Upper lobe of right lung (tissue), 1 donor: ENCODE measurements at places on chromosomes 11 and 22. TPM values are rescaled to one million over a fixed set of nuclear protein-coding genes. Genes with fewer than 3 reads are reported as not detected.

Gene TSSK2
- not detected for total RNA-seq

Gene HBG1
- total RNA-seq: not detected

DNA sequence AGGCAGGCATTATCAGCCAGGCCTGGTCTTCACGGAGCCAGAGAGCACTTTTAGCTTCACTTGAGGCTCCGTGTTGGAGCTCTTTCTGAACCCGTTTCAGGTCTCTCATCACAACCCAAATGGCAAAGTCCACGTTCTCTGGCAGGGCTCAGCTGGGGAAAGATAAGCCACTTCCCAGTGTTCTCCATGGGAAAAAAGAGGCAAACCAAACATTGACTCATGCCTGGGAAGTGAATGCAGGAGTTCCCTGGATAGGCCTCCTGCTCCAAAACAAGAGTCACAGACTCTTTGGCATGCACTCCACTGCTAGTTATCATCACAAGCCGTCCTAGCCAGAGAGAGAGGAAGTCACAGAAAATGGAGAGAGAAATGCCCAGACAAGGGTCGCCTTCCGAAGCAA is 11.6 kb downstream of the OPCML start:
- no peaks in the 10 kb centered on the region for H3K4me1 ChIP-seq
- H3K36me3 ChIP-seq: no peaks in the 10 kb centered on the region
- no peaks in the 10 kb centered on the region for H3K27me3 ChIP-seq
- DNase-seq: no peak

DNA sequence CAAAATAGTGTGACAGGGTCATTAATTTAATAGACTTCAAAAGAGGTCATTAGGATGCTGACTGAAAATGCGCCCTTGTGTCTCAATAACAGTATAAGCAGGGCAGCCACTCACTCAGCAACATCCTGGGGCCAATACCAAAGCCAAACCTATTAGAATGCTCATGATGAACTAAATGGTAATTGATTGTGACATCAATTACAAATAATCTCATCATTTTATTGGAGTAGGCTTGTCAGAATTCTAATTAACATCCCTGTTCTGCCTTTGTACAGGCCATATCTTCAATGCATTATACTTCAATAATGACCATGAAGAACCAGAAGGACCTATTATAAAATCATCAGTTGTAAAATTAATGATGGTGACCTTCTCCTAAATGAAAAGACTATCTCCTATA is 64.2 kb downstream of the DNAJC24 start:
- no peaks in the 10 kb centered on the region for H3K4me1 ChIP-seq
- no peak overlapping the region for H3K27ac ChIP-seq
- H3K4me3 ChIP-seq: no peak overlapping the region
- H3K36me3 ChIP-seq: peaks cover 16% of the 10 kb centered on the region
- DNase-seq: no peak
- no peaks in the 10 kb centered on the region for H3K27me3 ChIP-seq

GRCh38 chr22:44870021-44870420 is 117.6 kb downstream of the ARHGAP8 start:
- H3K36me3 ChIP-seq: no peaks in the 10 kb centered on the region
- no peak overlapping the region for H3K4me3 ChIP-seq
- no peak for DNase-seq
- H3K27me3 ChIP-seq: no peaks in the 10 kb centered on the region
- H3K27ac ChIP-seq: no peak overlapping the region
- H3K4me1 ChIP-seq: no peaks in the 10 kb centered on the region

Gene SHISA8
- not detected for total RNA-seq

DNA sequence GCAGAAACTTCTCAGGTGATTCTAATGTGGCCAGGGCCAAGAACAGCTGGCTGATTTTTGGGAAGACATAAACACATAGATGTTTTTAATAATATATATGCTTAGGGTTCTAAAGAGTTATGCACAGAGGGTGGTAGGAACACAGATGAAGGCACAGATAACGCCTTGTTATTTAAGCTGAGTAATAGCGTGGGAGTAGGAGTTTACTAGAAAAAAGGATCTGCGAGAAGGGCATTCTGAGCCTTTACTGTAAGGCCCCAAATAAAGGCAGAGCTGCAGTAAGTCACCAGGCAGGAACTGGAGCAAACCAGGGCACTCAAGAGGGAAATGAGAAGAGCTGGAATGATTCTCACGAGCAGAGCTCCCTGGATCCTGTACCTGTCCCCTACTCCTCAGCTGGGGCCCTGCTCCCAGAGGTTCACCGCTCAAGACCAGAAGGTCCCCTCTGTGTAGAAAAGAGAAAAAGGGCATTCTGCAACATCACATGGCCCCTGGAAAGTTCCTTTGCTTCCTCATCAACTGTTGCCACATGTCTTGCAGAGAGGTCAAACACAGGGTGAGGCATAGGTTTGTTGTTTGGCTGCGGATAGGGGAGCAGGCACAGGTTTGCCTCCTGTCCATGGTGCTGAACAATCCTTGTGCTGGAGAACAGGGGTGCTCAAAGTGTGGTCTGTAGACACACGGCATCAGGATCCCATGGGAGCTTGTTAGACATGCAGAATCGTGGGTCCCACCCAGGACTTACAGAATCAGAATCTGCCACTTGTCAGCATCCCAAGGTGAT is 125.7 kb downstream of the TENM4 start:
- no peak for DNase-seq
- H3K36me3 ChIP-seq: no peaks in the 10 kb centered on the region
- H3K4me3 ChIP-seq: no peak overlapping the region

DNA sequence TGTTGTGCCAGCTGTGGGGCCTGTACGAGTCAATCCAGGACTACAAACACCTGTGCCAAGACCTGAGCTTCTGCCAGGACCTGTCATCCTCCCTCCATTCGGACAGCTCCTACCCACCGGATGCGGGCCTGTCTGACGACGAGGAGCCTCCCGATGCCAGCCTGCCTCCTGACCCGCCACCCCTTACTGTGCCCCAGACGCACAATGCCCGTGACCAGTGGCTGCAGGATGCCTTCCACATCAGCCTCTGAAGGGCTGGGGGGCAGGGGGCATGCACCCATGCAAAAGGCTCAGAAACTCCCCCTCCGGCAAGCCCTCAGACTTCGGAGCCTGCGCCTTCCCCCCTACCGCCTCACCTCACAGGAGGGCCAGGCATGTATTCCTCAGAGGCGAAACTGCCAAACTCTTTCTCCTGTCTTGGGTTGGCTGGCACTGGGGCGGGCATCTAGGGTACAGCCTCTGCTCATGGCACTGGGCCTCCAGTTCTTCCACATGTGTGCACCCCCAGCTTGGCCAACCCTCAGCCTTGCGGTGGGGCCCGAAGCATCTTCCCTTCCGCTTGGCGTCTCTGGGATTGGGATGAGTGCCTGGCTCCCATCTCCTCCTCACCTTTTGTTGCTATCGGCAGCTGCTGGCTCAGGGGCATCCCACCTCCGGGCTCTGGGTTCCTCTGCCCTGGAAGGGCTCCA is 1.2 kb downstream of the FAM89B start:
- no peak for DNase-seq
- H3K4me3 ChIP-seq: peak overlapping the region; percentile 66
- H3K36me3 ChIP-seq: no peaks in the 10 kb centered on the region
- peak overlapping the region; percentile 86 for H3K27ac ChIP-seq

Gene TRIM66
- 15.0 TPM for total RNA-seq

- no peak overlapping the region for H3K4me3 ChIP-seq
- H3K27me3 ChIP-seq: no peaks in the 10 kb centered on the region
- no peak for DNase-seq
- H3K4me1 ChIP-seq: peaks cover 7% of the 10 kb centered on the region
- no peak overlapping the region for H3K27ac ChIP-seq
These were observed 10.0 kb downstream of the TMEM132A start for GRCh38 chr11:60934124-60934789.

Gene IL17REL
- total RNA-seq: not detected

GRCh38 chr11:2783536-2784082 is 83.8 kb upstream of the KCNQ1OT1 start:
- DNase-seq: no peak
- no peak overlapping the region for H3K4me3 ChIP-seq
- H3K27me3 ChIP-seq: no peaks in the 10 kb centered on the region

GRCh38 chr11:70302419-70302752 is 31.9 kb downstream of the PPFIA1 start:
- peaks cover 42% of the 10 kb centered on the region for H3K36me3 ChIP-seq
- H3K27ac ChIP-seq: no peak overlapping the region
- peaks cover 10% of the 10 kb centered on the region for H3K4me1 ChIP-seq
- DNase-seq: no peak
- H3K27me3 ChIP-seq: no peaks in the 10 kb centered on the region

DNA sequence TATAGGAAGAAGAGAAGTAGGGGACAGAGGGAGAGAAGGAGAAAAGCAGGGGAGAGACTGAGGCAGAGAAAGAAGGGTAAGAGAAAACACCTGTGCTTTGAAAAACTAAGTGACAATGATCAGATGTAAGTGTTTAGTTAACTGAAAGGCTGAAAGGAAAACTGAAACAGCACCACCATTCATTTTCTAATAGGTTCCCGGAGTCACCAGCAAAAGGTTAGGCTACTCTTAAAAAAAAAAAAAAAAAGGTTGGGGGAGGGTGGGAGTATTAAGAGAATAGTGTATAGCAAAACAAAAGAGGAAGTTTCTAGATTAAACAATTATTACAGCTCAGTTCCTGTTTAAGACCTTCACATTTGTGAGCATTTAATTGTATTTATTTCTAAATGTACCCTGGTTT is 113.8 kb downstream of the CADM1 start:
- no peak overlapping the region for H3K4me3 ChIP-seq
- peaks cover 7% of the 10 kb centered on the region for H3K4me1 ChIP-seq
- H3K27me3 ChIP-seq: no peaks in the 10 kb centered on the region
- no peaks in the 10 kb centered on the region for H3K36me3 ChIP-seq

GRCh38 chr11:110857892-110858546 is 145.8 kb upstream of the ARHGAP20 start:
- H3K4me3 ChIP-seq: no peak overlapping the region
- H3K4me1 ChIP-seq: no peaks in the 10 kb centered on the region
- H3K27me3 ChIP-seq: no peaks in the 10 kb centered on the region
- no peak for DNase-seq
- no peak overlapping the region for H3K27ac ChIP-seq

- no peaks in the 10 kb centered on the region for H3K27me3 ChIP-seq
- no peak overlapping the region for H3K27ac ChIP-seq
- H3K4me3 ChIP-seq: no peak overlapping the region
- no peak for DNase-seq
These were observed 15.8 kb upstream of the OR51T1 start for GRCh38 chr11:4865855-4866254.

Gene ARHGAP1
- total RNA-seq: 62.8 TPM

DNA sequence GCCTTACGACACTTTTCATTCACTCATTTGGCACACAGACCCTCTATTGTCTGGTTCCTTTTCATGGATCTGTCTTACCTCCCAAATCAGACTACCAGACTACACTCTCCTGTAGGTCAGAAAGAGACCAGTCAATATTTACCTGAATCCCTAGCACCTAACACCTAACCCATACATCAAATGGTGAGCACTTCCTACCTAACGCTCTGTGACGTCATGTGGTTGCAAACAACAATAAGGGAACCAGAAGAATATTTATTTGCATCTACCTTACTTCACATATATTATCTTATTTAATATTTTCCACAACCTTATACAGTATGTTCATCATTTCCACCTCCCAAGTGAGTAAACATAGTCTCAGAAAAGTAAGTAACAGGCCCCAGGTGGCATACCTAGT is 323.4 kb downstream of the SOX6 start:
- H3K36me3 ChIP-seq: no peaks in the 10 kb centered on the region
- no peaks in the 10 kb centered on the region for H3K4me1 ChIP-seq
- H3K4me3 ChIP-seq: no peak overlapping the region
- H3K27me3 ChIP-seq: no peaks in the 10 kb centered on the region

GRCh38 chr11:69962152-69962551 is 116.0 kb upstream of the ANO1 start:
- no peaks in the 10 kb centered on the region for H3K36me3 ChIP-seq
- H3K4me3 ChIP-seq: no peak overlapping the region
- H3K27ac ChIP-seq: no peak overlapping the region
- no peaks in the 10 kb centered on the region for H3K4me1 ChIP-seq

- H3K4me3 ChIP-seq: no peak overlapping the region
- no peaks in the 10 kb centered on the region for H3K36me3 ChIP-seq
- no peaks in the 10 kb centered on the region for H3K27me3 ChIP-seq
- H3K27ac ChIP-seq: no peak overlapping the region
- DNase-seq: no peak
These were observed 40.7 kb downstream of the ZNF202 start for GRCh38 chr11:123700772-123701171.

Gene SLC22A8
- not detected for total RNA-seq

Gene CCS
- total RNA-seq: 31.9 TPM

GRCh38 chr11:66414120-66414934 is 6.5 kb upstream of the NPAS4 start:
- no peaks in the 10 kb centered on the region for H3K4me1 ChIP-seq
- no peak for DNase-seq
- H3K27me3 ChIP-seq: peaks cover 49% of the 10 kb centered on the region
- H3K4me3 ChIP-seq: no peak overlapping the region
- no peaks in the 10 kb centered on the region for H3K36me3 ChIP-seq
- H3K27ac ChIP-seq: no peak overlapping the region

GRCh38 chr11:96155627-96156378 is 187.2 kb downstream of the MAML2 start:
- H3K27ac ChIP-seq: peak overlapping the region; percentile 72
- H3K4me1 ChIP-seq: peaks cover 41% of the 10 kb centered on the region
- peak; percentile 72 for DNase-seq
- no peaks in the 10 kb centered on the region for H3K27me3 ChIP-seq

DNA sequence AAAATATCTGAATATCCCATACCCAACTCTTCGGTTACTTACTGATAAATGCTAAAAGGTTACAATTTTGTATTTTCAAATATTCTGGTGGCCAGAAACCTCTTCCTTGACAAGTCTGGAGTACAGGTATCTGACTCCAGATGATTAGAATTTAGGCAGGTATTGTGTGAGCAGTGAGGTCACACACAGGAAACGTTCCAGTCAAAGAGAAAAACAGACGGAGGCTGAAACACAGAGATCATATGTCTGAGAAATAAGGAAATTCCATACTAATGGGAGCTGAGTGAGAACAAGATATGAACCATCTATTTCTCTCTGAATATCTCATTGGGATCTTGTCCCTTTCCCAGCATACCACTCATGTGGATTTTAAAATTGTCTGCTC is 89.4 kb upstream of the IGLL5 start:
- no peak overlapping the region for H3K4me3 ChIP-seq
- no peaks in the 10 kb centered on the region for H3K36me3 ChIP-seq
- H3K27me3 ChIP-seq: no peaks in the 10 kb centered on the region
- DNase-seq: no peak
- no peak overlapping the region for H3K27ac ChIP-seq

DNA sequence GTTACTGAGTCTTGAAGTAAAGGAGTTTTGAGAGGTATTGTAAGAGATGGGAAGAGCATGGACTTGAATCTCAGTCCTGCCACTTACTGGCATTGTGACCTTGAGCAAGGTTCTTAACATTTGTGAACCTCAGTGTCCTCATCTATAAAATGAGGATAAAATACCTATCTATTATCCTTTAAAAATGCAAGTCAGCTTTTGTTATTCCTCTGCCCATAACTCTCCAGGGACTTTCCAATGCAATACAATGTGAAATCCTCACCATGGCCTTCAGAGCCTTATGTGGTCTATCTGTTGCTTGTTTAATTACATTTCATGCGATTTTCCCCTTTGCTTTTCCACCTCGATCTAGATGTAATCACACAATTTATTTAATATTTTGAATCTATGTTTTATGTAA is 9.1 kb downstream of the TMEM135 start:
- DNase-seq: no peak
- H3K27ac ChIP-seq: no peak overlapping the region
- no peaks in the 10 kb centered on the region for H3K4me1 ChIP-seq
- H3K4me3 ChIP-seq: no peak overlapping the region

GRCh38 chr11:133649040-133649439 is 116.7 kb upstream of the OPCML start:
- H3K27ac ChIP-seq: no peak overlapping the region
- no peaks in the 10 kb centered on the region for H3K4me1 ChIP-seq
- H3K4me3 ChIP-seq: no peak overlapping the region
- no peaks in the 10 kb centered on the region for H3K27me3 ChIP-seq
